ENCODE measurements at places on chromosomes 7 and 10.

- no peak for DNase-seq
These were observed 53.6 kb downstream of the SEC61G start for GRCh38 chr7:54705436-54705835.

DNA sequence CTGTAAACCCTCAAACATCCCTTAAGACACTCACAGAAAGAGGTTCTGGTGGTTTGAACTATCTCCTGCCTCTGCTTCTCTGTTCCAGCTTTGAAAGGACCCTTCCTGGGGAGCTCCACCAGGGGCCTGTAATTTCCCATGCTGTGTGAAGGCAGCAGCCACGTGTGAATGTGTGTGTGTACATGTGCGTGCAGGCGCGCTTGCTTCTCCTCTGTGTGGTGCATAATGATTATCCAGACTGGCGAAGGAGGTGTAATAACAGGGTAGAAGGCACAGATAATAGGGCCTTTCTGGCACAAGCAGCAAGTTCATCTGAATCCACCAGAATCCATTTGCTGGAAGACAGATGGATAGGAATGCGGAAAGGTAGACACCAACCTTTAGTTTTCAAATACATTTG is 466.5 kb downstream of the GRID1 start:
- DNase-seq: no peak

DNA sequence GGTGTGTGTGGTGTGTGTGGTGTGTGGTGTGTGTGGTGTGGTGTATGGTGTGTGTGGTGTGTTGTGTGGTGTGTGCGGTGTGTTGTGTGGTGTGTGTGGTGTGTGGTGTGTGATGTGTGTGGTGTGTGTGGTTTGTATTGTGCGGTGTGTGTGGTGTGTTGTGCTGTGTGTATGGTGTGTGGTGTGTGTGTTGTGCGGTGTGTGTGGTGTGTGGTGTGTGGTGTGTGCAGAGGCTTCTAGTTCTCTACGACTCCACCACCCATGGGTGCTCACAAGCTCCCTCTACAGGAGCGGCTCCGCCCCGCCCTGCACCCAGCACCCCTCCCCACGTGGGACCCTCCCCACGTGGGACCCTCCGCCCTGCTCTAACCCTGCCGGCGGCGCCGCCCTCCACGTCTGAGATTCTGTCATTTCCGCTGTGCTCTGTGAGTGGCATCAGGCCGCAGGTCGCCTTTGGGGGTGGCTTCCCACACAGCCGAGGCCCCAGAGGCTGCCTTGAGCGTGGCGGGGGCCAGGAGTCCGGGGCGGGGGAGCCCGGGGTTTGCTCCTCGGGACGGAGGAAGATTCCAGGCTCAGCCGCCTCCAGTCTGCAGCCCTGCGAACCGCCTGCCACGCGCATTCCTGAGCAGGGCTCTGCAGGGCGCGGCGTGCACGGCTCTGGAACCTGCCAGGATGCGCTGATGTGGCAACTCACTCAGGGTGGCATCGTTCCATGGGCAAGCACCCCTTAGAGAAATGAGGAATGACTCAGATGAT is 37.0 kb upstream of the DNAJB6 start:
- no peak for DNase-seq

- no peak for DNase-seq
These were observed 167.5 kb downstream of the NRF1 start for GRCh38 chr7:129778770-129779601.

GRCh38 chr7:158101821-158102450 is 485.7 kb downstream of the PTPRN2 start:
- DNase-seq: no peak

DNA sequence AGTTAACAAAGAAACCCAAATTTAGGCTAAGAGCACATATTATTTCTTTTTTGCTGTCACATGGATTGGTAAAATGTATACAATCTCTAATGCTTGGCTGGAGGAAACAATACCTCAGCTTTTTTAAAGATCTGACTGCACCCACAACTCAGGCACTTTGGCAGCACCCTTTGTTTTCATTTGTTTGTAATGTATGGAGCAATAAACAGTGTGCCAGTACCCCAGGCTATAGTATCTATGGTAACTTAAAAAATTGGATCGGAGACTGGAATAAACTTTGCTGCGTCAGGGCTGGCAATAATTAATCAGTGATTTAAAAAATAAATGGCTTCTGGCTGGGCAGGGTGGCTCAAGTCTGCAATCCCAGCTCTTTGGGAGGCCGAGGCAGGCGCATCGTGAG is 27.2 kb downstream of the POLR1F start:
- DNase-seq: no peak

GRCh38 chr10:119333146-119333792 is 125.9 kb downstream of the GRK5 start:
- DNase-seq: peak; percentile 59

- DNase-seq: no peak
These were observed 65.8 kb downstream of the PIP4K2A start for GRCh38 chr10:22648547-22648961.

- no peak for DNase-seq
These were observed 99.1 kb downstream of the PRPF18 start for GRCh38 chr10:13685885-13686284.

- no peak for DNase-seq
These were observed 25.5 kb downstream of the ACADSB start for GRCh38 chr10:123034332-123034731.

Data from stimulated activated CD4-positive, alpha-beta T cell treated with anti-CD3 and anti-CD28 coated beads, Interleukin-2, amount 100 ng/mL, for 4 hours (primary cell).